Right cardiac atrium (tissue), 5 donors: ENCODE measurements at places on chromosomes 5 and 9. TPM values are rescaled to one million over a fixed set of nuclear protein-coding genes. Genes with fewer than 3 reads are reported as not detected.
A peak's percentile ranks its signal among the peaks of the same experiment; 100 is the strongest.

DNA sequence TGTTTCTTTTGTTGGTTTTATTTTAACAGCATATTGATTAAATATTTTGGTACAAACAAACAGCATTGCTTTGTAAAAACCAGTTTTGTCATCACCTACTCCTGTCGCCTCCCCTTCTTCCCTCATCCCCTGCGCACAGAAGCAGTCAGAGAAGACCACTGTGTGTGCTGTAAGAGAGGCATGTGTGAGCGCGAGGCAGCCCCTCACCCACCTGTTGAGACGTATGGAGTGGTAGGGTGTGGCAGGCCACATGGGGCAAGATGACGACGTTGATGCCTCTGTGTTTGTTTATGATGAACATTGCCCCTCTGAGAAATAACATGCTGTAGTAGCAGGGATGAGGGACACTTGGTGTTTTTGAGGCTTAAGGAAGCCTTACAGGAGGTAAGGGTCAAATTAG is 71.3 kb downstream of the GPR21 start:
- no peak for DNase-seq

- no peak for DNase-seq
Observed at GRCh38 chr9:84970432-84970831, 300.9 kb downstream of the NTRK2 start.

DNA sequence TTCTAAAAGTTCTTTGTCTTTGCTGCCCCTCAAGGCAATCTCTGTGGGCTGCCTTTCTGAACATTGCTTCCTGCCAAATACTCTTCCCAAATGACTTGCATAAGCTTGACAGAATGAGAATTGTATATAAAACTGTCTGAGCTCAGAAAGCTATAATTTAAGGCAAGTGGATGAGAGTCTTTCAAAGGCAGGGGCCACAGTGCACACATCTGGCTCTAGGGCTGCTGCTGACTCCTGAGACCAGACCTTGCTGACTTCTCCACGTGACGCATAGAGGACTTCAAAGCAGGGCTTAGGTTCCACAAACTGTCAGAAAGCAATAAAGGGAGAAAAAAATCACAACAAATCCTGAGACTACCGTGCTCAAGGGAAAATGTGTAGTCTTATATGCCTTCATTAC is 79.4 kb upstream of the DIRAS2 start:
- DNase-seq, result no peak

DNA sequence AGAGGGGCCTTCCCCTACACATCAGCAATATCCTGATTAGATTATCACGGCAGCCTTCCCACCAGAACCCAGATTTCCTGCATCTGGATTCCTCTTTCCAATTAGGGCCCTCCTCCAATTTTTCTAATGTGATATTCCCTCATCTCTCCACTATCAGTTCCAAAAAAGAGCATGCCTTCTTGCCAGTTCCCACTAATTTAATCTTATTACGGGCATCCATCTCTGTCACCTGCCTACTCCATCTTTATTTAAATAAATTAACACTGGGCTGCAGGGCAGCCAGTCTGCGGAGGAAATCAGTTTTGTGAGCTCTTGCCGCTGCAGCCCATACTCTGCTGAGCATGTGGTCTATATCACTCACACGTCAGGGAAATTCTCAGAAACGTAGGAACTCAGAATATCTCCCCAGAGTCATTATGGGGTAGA is 16.6 kb upstream of the FBP2 start:
- no peak for DNase-seq

- DNase-seq, result no peak
Observed at GRCh38 chr5:10354048-10354872, 765 bp downstream of the MARCHF6 start.

- DNase-seq, result no peak
Observed at GRCh38 chr9:89608641-89609335, 4.0 kb downstream of the GADD45G start.

GRCh38 chr5:31197183-31197582 is 3.7 kb downstream of the CDH6 start:
- no peak for DNase-seq

DNA sequence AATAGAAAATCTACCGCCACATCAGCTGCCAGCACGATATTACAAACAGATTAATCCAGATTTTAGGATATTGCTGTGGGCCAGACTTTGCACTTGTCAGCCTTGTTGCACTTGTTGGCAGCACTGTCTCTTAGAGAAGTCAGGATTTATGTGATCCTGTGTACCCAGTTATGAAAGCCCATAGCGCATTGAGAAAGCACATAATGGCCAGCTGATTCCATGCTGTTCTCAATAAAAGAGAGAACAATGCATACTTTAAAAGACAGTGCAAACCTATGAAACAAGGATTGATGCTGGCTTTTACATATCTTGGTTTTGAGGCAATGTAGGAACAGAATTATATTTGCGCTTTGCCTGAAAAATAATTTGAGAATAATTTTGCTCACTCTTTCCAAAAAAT is 140.8 kb downstream of the CEP120 start:
- DNase-seq, result no peak

- DNase-seq, result no peak
Observed at GRCh38 chr5:135651156-135651555, 72.4 kb upstream of the CXCL14 start.

DNA sequence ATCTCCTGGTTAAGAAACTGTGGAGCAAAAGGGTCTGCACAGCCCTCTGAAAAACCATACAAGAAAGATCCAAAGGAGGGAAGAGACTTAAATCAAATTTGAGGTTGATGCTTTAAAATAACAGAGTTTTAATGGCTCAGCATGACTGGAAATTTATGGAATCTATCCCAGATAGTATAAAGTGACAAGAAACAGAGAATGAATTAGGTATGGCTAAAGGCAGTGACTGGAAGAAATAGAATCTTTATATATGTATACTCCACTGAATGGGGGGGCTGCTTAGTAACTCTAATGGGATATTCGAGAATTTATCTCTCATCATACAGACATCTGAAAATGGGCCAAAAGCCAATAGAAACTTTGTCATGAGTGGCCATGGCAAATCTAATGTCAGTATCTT is 17.6 kb upstream of the MOCS2 start:
- no peak for DNase-seq

GRCh38 chr9:81499021-81499454 is 190.3 kb downstream of the TLE1 start:
- DNase-seq, result no peak

GRCh38 chr9:136847826-136848392 is 1.3 kb upstream of the PHPT1 start:
- peak; percentile 92 for DNase-seq

Gene ENG
- total RNA-seq, result 298 TPM

Gene BICD2
- total RNA-seq, result 36.0 TPM

Gene WHRN
- 13.2 TPM for total RNA-seq

Gene OR2K2
- total RNA-seq, result not detected
